NCI-H345 (cell line): ENCODE measurements at places on chromosomes 6 and 20.

GRCh38 chr20:50146732-50147662 is 6.5 kb downstream of the PEDS1 start:
- no peak for DNase-seq

- DNase-seq: no peak
Observed at GRCh38 chr20:25508083-25508770, 77.1 kb downstream of the NINL start.

- DNase-seq: no peak
Observed at GRCh38 chr6:46706464-46706863, 18.8 kb downstream of the TDRD6 start.

GRCh38 chr20:24745617-24746350 is 203.3 kb upstream of the CST7 start:
- peak; percentile 13 for DNase-seq

- no peak for DNase-seq
Observed at GRCh38 chr6:116158641-116159040, 32.7 kb upstream of the COL10A1 start.

DNA sequence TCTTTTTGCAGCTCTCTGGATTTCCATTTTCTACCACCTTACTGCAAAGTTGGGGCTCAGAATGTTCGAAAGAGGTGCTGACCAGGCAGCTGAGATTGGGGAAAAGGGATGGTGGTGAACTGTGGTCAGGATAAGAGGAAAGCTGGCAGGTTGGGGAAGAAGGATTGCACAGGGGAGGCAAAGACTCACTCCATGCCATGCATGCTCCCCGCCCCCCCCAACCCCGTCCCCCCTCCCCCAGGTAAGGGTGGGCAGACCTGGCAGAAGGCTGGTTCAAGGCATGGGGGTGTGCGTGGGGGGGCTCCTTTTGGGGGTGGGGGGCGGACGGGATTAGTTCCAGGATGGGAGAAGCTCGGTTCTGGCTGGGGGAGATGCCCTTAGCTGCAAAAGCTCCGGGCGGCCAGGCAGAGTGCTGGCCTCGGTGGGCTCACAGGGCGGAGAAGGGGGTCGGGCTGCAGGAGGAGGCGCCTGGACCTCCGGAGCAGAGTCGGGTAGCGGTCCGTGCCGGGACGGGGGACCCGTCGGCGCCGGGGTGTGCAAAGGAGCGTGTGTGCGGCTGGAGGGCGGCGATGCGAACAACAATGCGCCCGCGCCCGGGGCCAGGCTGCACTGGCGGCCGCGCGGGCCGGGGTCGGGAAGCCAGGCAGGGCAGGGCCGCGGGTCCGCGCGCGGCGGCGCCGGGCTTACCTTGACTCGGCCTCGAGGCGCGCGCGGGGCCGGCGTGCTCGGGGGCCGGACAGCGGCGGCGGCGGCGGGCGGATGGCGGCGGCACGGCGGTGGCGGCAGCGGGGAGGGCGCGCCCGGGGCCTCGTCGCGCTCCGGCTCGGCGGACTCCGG is 880 bp downstream of the ADNP start:
- DNase-seq: peak; percentile 29

- DNase-seq: peak; percentile 93
Observed at GRCh38 chr6:111566873-111567517, 38.7 kb downstream of the TRAF3IP2 start.

DNA sequence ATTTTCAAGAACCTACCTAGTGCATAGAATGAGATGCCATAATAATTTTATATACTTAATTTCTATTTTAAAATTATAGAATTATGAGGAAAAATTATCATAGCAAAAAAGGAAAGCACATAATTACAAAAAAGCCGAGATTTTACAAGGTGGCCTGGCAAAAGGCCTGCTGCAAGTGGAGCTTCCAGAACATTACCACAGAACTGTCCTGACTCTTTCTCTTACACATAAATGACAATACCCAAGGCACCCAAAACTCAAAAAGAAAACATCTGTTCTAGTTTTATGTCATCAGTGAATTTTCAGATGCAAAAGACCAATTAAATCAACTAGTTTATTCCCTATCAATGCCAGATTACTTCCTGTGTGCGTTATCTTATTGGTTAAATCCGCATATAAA is 74.2 kb downstream of the FILIP1 start:
- DNase-seq: no peak
